Anterior cingulate cortex (tissue), 58 donors: ENCODE measurements at places on chromosomes 16 and 17.

DNA sequence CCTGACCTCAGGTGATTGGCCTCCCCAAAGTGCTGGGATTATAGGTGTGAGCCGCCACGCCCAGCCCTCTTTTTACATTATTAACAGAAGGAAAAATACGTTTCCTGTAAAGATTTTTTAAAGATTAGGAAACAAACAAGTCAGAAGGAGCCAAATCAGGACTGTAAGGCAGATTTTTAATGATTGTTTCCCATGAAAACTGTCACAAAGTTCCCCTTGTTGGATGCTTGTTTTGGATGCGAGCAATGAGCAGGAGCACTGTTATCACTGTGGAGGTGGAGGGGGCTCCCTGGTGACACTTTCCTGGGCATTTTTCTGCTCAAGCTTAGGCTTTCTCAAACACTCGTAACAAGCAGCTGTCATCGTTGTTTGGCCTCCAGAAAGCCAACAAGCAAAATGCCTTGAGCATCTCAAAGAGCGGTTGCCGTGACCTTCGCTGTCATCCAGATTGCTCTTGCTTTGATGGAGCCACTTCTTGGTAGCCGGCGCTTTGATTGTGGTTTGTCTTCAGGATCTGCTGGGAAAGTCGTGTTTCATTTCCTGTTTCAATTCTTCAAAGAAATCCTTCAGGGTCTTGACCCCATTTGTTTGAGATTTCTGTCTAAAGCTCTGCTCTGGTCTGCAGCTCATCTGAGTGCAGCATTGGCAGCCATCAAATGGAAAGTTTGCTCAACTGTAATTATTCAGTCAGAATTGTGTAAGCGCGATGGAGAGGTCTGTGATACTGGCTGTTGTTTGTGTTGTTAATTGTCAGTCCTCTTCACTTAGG is 128.7 kb downstream of the RPTOR start:
- DNase-seq = no peak

GRCh38 chr16:4285167-4285566 is 12.3 kb upstream of the TFAP4 start:
- no peak for DNase-seq

GRCh38 chr17:76553178-76553908 is 13.5 kb downstream of the PRCD start:
- no peak for DNase-seq

DNA sequence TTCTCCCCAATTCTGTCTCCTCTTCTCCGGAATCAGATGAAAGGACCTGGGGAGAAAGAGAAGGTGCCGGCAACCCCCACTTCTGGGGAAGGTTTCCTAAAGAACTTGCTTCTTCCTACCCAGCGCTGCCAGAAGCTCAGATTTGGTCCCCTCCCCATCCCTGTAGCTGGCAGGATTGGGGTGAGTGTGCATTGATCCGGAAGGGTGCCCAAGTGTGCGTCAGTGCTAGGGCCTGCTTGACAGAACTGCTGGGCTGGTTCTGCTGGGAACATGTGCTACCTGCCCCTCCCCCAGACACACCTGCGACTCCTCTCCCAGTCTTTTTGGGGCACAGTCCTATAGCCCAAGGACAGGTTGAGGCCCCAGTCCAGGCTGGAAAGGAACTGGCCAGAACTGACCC is 3.3 kb downstream of the ARL4D start:
- no peak for DNase-seq

DNA sequence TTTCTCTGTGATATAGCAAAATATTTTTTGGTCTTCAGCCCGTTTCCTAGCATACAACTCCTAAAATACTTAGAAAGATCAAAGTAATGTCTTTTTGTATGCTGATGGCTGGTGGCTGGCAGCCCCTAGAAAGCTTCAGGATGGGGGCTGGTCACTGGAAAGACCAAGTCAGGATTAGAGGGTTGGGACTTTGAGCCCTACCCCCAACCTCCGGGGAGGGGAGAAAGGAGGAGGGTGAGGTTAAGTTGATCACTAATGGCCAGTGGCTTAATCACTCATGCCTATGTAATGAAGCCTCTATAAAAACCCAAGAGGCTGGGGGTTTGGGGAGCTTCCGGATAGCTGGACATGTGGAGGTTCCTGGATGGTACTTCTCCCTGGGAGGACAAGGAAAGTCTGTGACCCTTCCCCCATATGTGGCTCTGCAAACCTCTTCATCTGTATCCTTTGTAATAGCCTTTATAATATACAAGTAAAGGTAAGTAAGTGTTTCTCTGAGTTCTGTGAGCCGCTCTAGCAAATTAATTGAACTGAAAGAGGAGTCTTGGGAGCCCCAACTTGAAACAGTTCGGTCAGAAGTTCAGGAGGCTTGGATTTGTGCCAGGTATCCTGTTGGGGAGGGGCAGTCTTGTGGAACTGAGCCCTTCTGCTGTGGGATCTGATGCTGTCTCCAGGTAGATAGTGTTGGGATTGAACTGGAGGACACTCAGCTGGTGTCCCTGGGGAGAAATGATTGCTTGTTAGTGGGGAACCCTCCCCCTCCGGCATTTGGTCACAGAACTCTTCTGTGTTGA is 3.5 kb downstream of the SLC7A6 start:
- no peak for DNase-seq

- no peak for DNase-seq
These were observed 483.1 kb upstream of the ERCC4 start for GRCh38 chr16:13436641-13437412.

GRCh38 chr16:1447965-1448364 is 3.6 kb upstream of the CCDC154 start:
- DNase-seq = no peak

DNA sequence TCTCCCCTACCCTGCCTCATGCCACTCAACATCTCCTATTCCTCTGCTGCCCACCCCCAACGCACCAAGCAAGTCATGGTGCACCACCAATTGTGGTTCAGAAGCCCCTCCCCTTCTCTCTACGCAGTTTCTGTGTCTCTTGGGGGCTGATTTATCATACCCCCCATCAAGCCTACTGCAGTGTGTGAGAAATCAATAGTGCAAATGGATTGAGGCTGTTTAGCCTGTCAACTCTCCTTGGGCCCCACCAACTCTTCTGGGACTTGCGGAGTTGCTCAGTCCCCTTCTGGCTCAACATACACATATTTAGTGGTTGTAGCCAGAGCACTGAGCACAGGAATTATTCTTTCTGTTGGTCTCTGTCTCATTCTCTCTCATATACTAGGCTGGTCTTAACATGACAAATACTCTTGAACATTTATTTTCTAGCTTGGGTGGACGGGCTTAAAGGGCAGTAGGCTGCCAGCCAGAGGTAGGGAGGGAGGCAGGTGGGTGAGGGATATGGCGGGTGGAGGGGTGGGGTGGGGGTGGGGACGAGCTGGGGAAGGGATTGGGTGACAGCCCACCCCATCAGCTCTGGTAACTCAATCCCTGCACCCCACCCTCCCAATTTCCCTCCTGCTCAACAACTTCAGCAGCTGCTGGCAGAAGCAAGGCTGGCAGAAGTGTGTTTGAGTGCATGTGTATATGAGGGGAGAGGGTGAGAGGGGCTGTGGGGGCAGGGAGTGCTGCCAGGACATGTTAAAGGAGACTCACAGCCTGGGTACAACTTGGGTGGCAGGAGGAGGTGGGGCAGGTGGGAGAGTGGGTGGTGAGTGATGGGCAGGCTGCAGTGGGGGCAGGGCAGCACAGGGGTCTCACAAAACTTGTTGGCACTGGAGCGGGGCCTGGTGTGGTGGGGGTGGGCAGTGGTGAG is 4.9 kb downstream of the RARA start:
- no peak for DNase-seq

DNA sequence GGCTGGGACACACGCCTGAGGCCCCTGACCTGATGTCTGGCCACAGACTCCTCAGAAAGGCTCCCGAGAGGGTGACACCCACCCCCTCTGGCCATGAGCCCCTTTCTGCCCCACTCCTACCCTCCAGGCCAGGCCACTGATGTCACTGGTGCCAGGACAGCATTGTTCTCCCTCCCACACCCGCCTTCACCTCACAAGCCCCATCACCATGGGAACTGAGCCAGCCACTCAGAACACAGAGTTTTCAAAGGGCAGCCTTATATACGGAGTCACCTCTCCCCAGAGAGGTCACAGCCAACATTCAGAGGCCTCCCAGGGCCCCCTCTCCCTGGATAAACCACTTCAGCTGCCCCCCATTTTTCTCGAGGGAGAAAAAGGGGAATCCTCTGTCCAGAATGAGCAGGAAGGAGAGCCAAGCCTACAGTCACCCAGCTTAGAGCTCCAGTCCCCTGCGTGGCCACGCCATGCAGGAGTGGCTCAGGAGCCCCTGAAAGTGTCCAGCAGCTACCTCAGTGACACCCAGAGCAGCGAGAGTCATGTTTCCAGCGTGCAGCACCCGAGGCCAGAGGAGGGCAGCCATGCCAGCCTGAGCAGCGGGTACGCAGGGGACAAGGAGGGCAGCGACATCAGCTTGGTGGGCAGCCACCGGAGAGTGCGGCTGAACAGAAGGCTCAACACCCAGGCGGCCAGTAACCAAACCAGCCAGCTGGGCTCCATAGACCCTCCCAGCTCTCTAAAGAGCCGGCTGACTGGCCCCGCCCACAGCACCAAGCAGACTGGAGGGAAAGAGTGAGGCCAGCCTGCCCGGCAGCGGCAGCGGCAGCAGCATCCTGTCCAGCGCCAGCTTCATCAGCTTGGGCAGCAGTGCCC is at the start of gene C16orf82:
Gene C16orf82 (plus strand): TSS at position 260 of the 870 bp plus-strand sequence.
- DNase-seq = no peak

DNA sequence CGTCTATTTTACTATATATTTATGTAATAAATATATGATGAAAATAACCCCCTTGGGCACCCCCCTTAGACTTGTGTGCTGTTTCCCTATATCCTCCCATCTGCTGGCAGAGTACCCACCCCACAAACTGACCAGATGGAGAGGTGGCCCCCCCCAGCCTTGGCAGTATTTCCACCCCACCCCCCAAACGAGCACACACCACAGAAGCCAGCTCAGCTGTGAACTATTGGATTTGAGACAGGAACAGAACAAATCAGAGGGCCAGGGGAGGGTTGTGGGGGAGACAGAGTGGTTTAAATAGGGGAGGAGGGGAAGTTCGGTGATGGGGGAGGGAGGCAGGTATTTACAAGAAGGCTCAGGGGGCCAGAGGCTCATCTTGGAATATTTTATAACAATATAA is 7.8 kb downstream of the NR1D1 start:
- peak; percentile 62 for DNase-seq

DNA sequence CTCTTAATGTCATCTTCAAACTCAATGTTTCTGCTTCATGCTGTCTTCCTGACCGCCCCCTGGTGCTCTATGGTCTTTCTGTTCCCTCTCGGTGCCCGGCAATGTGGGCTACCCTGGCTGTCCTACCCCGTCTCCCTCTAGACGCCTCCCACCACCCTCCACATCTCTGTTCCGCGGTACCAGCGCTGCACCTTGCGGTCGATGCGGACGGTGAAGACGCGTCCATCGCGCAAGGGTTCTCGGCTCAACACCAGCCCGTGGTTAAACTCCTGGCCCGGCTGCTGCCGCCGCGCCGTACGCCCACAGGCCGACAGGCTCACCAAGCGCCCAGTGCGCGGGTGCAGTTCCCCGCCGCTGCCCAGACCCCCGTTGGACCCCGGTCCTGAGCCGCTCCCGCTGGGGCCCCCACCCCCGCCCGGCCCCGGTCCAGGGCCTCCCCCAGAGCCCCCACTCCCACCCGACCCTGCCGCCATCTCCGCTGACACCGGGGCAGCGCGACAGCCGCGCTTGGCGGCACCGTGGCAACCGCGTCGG is at the start of gene NEURL4:
Gene NEURL4 (minus strand): TSS at position 496 of the 534 bp plus-strand sequence. CDS start 23 bp downstream, at position 473.
- DNase-seq = peak; percentile 31

- DNase-seq = no peak
These were observed 196.9 kb upstream of the CDH11 start for GRCh38 chr16:65318590-65319257.

DNA sequence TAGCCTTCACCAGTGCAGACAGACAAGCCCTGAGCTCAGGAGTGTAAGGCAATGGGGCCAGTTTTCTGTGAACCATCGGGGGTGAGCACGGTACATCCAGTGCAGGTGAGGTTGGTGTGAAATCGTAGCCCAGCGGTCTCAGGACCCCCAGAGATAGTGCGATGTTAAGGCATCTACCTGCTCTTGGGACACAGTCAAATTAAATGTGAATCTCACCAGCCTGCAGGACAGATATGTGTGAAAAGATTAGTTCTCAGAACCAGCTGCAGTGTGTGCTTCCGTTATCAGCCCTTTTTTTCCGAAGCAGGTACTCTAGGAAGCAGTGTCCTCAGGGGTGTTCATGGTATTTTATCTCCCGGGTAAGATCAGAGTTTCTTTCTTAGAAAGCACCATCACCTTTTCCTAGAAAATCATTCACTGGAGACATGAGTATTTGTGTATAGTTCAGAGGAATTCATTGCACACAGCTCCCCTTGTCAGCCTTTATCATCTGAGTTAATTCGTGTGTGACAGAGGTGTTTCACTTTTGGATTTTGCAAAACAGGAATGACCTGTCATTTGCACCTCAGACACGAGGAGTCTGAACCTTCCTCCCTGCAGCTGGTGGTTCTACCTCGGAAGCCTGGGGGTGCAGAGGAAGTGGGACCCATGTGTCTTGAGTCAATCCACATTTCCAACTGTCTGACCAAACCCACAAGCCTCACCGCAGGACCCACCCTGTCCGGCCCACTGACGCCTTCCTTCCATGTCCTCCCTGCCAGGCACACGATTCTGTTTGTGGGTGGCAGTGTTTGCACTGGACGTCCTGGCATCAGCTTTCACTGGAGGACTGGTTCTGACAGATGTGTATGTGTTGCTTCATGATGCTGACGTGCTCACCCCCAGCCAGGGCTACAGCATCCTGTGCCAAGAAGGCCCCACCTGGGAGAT is 107.8 kb downstream of the CLEC16A start:
- DNase-seq = no peak

GRCh38 chr17:77405867-77406732 is 265.3 kb downstream of the SEC14L1 start:
- DNase-seq = no peak

DNA sequence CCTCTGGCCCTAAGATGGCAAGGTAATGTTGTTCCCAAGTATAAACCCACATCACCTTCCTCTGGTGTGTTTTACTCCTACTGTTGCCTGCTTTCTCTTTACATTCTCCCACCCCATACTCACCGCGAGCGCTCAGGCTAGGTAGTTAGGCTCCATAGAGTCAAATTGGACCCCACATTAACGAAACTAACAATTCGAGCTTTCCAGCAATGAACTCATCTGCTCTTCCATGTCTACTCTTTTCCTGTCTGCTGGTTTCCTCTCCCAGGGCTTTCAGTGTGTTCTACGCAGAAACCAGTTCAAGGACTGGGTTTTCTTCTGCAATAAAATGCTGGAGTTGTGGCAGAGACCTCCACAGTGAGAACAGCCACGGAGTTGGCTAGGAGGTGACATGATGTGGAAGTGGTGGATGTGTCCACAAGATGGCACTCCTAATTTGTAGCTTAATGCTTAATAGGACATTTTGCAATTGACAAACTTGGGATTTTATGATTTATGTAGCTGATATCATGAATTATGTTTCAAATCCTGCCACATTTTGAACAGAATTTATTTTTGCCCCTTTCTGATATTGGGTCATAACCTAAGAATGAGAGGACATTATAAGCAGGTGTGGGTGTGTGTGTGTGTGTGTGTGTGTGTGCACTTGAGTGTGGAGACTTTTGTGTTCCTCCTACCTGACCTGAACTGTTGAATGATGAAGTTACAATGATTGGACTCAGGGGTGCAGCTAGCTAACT is 2.2 kb upstream of the UQCRC2 start:
- no peak for DNase-seq
